Subcutaneous preadipocyte (primary cell): ENCODE measurements at places on chromosomes 6 and 20. TPM values are rescaled to one million over a fixed set of nuclear protein-coding genes. Genes with fewer than 3 reads are reported as not detected.

ZC3H12D gene
- under 0.01 and 0.37 TPM in 2 replicates for total RNA-seq

SUMO4 gene
- total RNA-seq = 1.8 and 2.7 TPM in 2 replicates

MOCS1 gene
- 11.8 and 12.5 TPM in 2 replicates for total RNA-seq

C6orf141 gene
- total RNA-seq = 1.5 and 6.5 TPM in 2 replicates
